ENCODE measurements at places on chromosomes 4 and X.

DNA sequence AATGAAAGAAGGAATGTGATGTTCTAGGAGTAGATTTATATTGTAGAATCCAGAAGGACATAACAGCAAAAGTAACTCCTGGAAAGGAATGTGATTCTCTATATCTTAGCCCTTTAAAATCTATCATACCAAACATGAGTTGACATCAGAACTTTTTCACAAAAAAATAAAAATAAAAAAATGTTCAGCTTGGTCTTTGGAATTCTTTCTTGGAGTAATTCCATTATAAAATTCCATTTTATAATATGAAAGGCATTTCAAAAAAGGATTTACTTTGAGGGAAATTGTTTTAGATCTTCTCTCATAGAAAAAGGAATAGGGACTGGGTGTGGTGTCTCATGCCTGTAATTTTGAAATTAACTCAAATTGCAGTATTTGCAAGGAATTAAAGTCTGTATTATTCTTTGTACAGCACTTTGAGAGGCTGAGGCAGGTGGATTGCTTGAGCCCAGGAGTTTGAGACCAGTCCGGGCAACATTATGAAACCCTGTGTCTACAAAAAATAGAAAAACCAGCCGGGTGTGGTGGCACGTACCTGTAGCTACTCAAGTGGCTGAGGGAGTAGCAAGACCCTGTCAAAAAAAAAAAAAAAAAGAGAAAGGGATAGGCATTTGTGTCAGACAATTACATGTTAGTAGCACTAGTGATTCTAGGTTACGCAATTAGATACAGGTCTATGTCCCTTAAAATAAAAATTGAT is 134.9 kb downstream of the SLC4A4 start:
- peak; percentile 54 for DNase-seq

GRCh38 chr4:117400039-117400835 is 314.9 kb upstream of the TRAM1L1 start:
- DNase-seq = peak; percentile 77

DNA sequence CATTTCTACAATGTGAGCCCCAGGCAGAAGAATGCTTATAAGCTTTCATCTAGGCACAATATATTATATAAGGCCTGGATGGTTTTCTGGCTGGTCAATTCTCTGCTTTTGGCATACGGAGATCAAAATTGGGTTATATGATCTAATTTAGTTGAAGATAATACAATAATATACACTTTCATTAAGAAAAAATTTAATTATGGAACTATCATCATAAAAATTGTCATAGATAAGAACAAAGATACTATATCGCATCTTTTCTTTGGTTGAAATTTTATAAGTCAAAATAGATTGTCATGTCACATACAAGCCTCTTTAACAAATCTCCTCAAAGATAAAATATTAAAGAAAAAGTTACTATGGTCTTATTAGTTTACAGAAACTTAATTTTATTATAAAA is 17.1 kb downstream of the DMD start:
- DNase-seq = no peak

- DNase-seq = no peak
These were observed 162.5 kb upstream of the CASK start for GRCh38 chrX:42085836-42086235.

- DNase-seq = peak; percentile 41
These were observed 8.8 kb downstream of the TMPRSS11D start for GRCh38 chr4:67874986-67875385.

DNA sequence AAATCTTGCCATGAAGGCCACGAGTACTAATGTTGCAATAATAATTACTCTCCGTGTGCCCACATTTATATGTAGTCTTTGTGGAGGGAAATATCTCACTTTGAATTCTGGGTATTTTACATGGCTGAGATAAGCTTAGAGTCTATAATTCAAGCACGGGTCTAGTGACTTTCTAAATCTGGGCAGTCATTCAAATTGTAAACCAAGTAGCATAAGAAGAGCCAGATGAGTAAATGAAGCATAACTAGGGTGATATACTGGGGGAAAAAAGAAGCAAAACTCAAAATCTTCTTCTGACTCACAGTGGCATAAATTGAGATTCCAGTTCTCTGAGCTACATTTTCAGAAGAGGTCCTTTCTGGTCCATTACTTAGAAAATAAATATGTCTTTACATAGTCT is 53.0 kb downstream of the MAPK10 start:
- DNase-seq = peak; percentile 58

- peak; percentile 24 for DNase-seq
These were observed 344.4 kb upstream of the ACTRT1 start for GRCh38 chrX:128396601-128397000.

DNA sequence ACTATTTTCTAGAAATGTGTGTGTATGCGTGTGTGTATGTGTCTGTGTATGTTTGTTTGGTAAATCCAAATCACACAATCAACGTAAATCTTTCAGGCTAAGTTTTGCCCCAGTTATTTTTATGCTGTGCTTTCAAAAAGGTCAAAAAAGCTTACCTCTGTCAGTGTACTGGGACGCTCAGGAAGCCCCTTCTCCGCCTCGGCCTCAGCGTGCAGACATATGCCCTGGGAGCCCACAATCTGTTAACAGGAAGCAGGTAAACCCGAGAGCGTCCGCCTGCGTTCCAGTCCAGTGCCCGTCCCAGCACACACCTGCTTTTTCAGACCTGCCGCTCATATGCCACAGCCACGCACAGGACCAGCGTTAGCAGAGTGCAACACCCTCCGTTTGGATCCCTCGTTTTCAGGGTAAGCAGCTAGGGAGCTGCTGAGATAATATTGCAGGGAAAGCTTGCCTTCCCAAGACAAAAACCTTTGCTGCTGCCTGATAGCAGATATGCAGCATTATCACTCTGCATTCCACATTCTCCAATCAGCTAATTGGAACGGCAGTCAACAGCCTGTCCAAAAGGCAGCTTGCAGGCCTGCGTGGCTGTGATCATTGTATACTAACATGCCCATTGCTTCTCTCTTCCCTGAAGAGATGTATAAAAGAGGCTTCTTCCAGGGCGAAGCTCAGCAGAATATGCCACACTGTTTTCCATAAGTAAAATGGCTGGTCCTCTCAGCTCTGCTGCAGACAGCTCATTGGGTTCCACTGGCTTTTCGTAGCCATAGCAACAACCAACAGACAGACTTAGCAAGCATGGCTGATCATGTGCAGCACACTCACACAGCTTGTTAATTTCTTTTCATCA is at the start of gene SORBS2:
TSS of gene SORBS2 (minus strand) at position 686 of the 856 bp plus-strand sequence. CDS start 121,623 bp downstream, outside the sequence.
- DNase-seq = peak; percentile 13

- DNase-seq = no peak
These were observed 397.1 kb upstream of the FAM241A start for GRCh38 chr4:111748157-111748556.

GRCh38 chrX:96407072-96407471 is 277.6 kb upstream of the DIAPH2 start:
- DNase-seq = no peak

GRCh38 chrX:151680805-151681204 is 14.5 kb upstream of the PRRG3 start:
- peak; percentile 24 for DNase-seq

DNA sequence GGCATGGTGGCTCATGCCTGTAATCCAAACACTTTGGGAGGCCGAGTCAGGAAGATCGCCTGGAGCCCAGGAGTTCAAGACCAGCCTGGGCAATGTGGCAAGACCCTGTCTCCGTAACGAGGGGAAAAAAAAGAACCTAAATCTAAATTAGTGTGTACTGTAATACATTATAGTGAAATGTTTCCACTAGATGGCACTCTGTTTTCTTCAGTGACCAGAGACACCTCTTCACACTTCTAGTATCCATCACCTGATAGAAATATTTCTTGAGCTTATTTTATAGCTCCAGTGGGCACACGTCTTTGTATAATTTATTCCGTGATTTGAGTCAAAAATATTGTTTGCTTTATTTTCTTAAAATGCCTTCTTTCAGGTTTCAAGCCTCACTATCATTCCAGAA is 600.9 kb upstream of the DIPK2B start:
- peak; percentile 43 for DNase-seq

GRCh38 chr4:10006601-10007435 is 14.5 kb downstream of the SLC2A9 start:
- no peak for DNase-seq

- DNase-seq = no peak
These were observed 238.8 kb downstream of the LDB2 start for GRCh38 chr4:16659694-16660093.

- DNase-seq = peak; percentile 59
These were observed 266.3 kb upstream of the NOCT start for GRCh38 chr4:138749303-138749702.

Measured in fibroblast of skin of scalp (primary cell).